ENCODE measurements at places on chromosomes 4 and X.
A peak's percentile ranks its signal among the peaks of the same experiment; 100 is the strongest.

DNA sequence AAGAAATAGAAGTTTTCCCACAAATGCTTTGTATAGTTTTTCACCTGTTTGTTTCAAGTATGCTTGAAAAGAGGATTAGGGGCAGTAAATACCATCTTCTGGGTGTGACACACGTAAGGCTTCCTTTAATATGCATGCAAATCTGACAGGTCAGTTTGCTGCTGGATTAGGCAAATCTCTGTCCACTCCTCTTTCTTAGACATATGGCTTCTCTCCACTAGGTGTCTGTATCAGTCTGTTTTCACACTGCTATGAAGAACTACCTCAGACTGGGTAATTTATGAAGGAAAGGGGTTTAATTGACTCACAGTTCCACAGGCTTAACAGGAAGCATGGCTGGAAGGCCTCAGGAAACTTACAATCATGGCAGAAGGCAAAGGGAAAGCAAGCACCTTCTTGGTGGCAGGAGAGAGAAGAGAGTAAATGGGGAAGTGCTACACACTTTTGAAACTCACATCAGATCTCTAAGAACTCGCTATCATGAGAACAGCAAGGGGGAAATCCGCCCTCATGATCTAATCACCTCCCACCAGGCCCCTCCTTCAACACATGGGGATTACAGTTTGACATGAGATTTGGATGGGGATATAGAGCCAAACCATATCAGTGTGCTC, 66.9 kb downstream of the TAB3 start:
- peaks cover 11% of the 10 kb centered on the region for H3K4me1 ChIP-seq
- H3K36me3 ChIP-seq = no peaks in the 10 kb centered on the region
- H3K4me3 ChIP-seq = peak overlapping the region; percentile 61
- DNase-seq = peak; percentile 34

DNA sequence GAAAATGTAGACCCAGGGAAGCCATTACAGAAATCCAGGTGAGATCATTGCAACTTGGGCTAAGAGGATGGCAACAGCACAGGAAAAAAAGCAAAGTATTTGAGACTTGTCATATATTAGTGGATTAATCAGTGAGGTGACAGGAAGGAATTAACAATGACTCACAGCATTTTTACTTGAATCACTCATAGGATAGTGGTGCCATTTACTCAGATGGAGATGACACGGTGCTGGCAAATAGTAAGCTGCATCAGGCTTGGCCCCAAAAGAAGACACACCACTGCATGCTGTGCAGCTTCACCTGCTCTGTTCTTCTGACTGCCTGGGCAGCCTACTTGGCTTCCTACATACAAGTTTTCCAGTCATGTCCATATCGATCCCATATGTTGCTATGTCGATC, 144.8 kb downstream of the FRYL start:
- H3K4me3 ChIP-seq = no peak overlapping the region
- H3K36me3 ChIP-seq = no peaks in the 10 kb centered on the region
- DNase-seq = no peak
- H3K4me1 ChIP-seq = peaks cover 20% of the 10 kb centered on the region

GRCh38 chr4:17316566-17316965, 195.3 kb downstream of the QDPR start:
- no peak for DNase-seq
- peaks cover 5% of the 10 kb centered on the region for H3K36me3 ChIP-seq
- no peaks in the 10 kb centered on the region for H3K4me1 ChIP-seq
- H3K4me3 ChIP-seq = no peak overlapping the region
- H3K27me3 ChIP-seq = peaks cover 9% of the 10 kb centered on the region

GRCh38 chrX:146973283-146973682, 158.7 kb upstream of the CXorf51A start:
- H3K27ac ChIP-seq = no peak overlapping the region
- no peaks in the 10 kb centered on the region for H3K27me3 ChIP-seq
- DNase-seq = no peak
- H3K36me3 ChIP-seq = no peaks in the 10 kb centered on the region
- no peak overlapping the region for H3K4me3 ChIP-seq

GRCh38 chr4:87835197-87835596, 2.4 kb downstream of the MEPE start:
- H3K4me3 ChIP-seq = no peak overlapping the region
- H3K27ac ChIP-seq = no peak overlapping the region
- no peak for DNase-seq
- H3K4me1 ChIP-seq = no peaks in the 10 kb centered on the region
- no peaks in the 10 kb centered on the region for H3K27me3 ChIP-seq
- no peaks in the 10 kb centered on the region for H3K36me3 ChIP-seq

DNA sequence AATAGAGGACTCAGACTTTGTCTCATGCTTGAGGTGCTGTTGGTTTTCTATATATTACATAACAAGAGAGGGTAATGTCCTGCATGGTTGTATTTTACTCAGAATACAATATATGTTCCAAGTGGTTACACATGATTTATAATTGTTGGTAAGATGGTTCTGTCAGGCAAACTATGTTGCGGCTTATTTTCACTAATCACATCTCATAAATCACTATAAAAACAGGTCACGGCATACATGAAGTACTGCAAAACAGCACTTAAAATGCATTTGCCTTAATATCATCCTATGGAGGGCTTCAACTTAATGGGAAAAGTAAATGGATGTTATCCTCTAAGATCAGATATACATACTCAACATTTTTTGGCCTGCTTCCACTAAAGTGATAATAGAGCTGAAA, 246.0 kb upstream of the ARSJ start:
- no peak for DNase-seq
- H3K27me3 ChIP-seq = no peaks in the 10 kb centered on the region
- no peaks in the 10 kb centered on the region for H3K4me1 ChIP-seq
- H3K27ac ChIP-seq = no peak overlapping the region
- no peak overlapping the region for H3K4me3 ChIP-seq

GRCh38 chr4:184647266-184648053, 1.8 kb downstream of the CASP3 start:
- H3K36me3 ChIP-seq = no peaks in the 10 kb centered on the region
- H3K27ac ChIP-seq = peak overlapping the region; percentile 96
- H3K27me3 ChIP-seq = no peaks in the 10 kb centered on the region
- no peak for DNase-seq
- peaks cover 36% of the 10 kb centered on the region for H3K4me1 ChIP-seq

GRCh38 chrX:43655151-43656004, 721 bp upstream of the MAOA start:
- no peak overlapping the region for H3K27ac ChIP-seq
- H3K4me1 ChIP-seq = peaks cover 9% of the 10 kb centered on the region
- DNase-seq = peak; percentile 17
- H3K36me3 ChIP-seq = no peaks in the 10 kb centered on the region
- H3K27me3 ChIP-seq = peaks cover 9% of the 10 kb centered on the region
- peak overlapping the region; percentile 91 for H3K4me3 ChIP-seq

DNA sequence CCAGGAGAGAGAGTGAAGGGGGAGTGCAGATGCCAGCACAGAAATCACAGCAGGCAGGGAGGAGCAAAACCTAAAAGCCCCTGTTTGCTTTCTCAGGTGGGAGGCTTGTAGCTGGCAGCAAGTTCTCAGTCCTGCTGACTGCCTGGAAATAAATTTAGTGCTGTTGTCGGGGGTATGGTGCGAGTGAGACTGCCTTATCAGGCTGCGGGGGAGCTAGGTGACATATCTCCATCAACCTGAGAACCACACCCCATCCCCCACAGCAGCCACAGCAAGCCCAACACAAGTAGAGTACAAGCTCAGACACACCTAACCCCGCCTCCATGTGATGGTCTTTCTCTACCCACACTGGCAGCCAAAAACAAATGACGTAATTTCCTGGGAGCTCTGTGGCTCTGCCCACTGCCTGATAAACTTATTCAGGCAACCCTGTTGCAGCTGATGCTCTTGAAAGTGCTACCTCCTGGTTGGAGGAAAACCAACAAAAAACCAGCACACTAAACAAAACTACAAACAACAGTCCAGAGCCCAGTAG, 953.4 kb upstream of the NDST4 start:
- H3K27me3 ChIP-seq = no peaks in the 10 kb centered on the region
- H3K4me3 ChIP-seq = no peak overlapping the region
- no peak for DNase-seq
- H3K36me3 ChIP-seq = no peaks in the 10 kb centered on the region
- H3K4me1 ChIP-seq = no peaks in the 10 kb centered on the region

- H3K4me3 ChIP-seq = no peak overlapping the region
- peaks cover 5% of the 10 kb centered on the region for H3K27me3 ChIP-seq
- H3K36me3 ChIP-seq = no peaks in the 10 kb centered on the region
- no peak for DNase-seq
- no peak overlapping the region for H3K27ac ChIP-seq
- H3K4me1 ChIP-seq = no peaks in the 10 kb centered on the region
These were observed 14.3 kb upstream of the GABRB1 start for GRCh38 chr4:47017081-47017480.

GRCh38 chr4:176839656-176840055, 46.9 kb upstream of the VEGFC start:
- H3K36me3 ChIP-seq = no peaks in the 10 kb centered on the region
- no peaks in the 10 kb centered on the region for H3K27me3 ChIP-seq
- peaks cover 10% of the 10 kb centered on the region for H3K4me1 ChIP-seq
- no peak overlapping the region for H3K4me3 ChIP-seq

GRCh38 chr4:123248085-123248659, 148.4 kb upstream of the SPRY1 start:
- H3K36me3 ChIP-seq = no peaks in the 10 kb centered on the region
- no peak for DNase-seq
- H3K4me3 ChIP-seq = no peak overlapping the region
- no peak overlapping the region for H3K27ac ChIP-seq

GRCh38 chr4:57136281-57136680, 26.1 kb upstream of the IGFBP7 start:
- no peaks in the 10 kb centered on the region for H3K27me3 ChIP-seq
- H3K36me3 ChIP-seq = no peaks in the 10 kb centered on the region
- H3K4me3 ChIP-seq = no peak overlapping the region
- no peak overlapping the region for H3K27ac ChIP-seq
- H3K4me1 ChIP-seq = no peaks in the 10 kb centered on the region

GRCh38 chrX:53005327-53005726, 43.3 kb upstream of the GPR173 start:
- peaks cover 8% of the 10 kb centered on the region for H3K36me3 ChIP-seq
- H3K4me3 ChIP-seq = no peak overlapping the region

DNA sequence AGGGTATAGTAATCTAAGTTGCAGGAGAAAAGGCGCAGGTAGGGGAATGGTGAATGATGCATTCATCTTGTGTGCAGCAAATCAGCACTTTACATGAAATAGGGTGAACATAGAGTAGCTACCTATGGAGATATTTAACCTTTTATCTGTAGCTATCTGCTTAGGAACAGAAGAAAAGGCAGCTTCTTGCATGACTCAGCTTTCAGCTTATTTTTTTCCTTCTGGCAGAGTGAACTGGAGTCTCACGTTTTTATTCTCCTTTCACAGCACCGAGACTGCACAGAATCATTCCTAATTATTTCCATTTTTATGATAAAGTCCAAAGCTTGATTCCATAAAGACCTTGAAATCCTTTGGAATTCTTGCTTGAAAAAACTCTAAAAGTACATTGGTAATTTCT, 4.8 kb upstream of the SCOC start:
- H3K27me3 ChIP-seq = no peaks in the 10 kb centered on the region
- no peak overlapping the region for H3K4me3 ChIP-seq
- no peaks in the 10 kb centered on the region for H3K36me3 ChIP-seq
- DNase-seq = no peak
- no peak overlapping the region for H3K27ac ChIP-seq

DNA sequence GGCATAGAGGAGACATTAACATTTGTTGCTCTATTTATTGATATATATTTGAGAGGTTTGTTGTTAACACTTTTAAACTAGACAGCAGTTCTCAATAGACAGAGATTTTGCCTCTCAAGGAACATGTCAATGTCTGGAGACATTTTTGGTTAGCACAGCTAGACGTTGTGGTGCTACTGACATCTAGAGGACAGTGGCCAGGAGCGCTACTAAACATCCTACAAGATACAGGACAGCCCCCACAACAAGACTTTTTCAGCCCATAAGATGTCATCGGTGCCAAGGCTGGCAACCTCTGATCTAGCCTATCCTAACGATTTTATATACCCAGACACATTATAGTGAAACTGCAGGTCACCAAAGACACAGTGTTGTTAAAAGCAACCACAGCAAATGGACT, 18.4 kb upstream of the CTSO start:
- H3K27me3 ChIP-seq = peaks cover 12% of the 10 kb centered on the region
- H3K27ac ChIP-seq = no peak overlapping the region
- DNase-seq = no peak
- H3K36me3 ChIP-seq = no peaks in the 10 kb centered on the region

DNA sequence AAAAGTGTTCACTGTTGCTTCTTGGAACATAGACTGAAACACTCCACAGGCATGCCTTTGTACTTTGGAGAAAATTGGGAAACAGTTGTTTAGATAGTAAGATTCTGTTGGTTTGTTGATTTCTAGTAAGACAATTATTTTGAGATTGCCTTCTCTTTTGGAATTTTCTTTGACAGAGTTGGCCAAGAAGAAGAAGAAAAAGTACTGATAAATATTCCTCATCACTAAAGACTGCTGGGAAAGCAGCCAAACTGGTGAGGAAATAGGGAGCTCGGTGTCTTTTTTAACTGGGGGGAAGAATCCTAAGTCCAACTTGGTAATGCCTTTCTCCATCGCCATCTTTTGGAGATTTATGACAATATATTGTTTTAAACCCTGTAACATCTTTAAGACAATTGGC, 370.7 kb downstream of the GPAT3 start:
- no peak overlapping the region for H3K27ac ChIP-seq
- DNase-seq = no peak
- H3K4me1 ChIP-seq = no peaks in the 10 kb centered on the region
- H3K36me3 ChIP-seq = no peaks in the 10 kb centered on the region

DNA sequence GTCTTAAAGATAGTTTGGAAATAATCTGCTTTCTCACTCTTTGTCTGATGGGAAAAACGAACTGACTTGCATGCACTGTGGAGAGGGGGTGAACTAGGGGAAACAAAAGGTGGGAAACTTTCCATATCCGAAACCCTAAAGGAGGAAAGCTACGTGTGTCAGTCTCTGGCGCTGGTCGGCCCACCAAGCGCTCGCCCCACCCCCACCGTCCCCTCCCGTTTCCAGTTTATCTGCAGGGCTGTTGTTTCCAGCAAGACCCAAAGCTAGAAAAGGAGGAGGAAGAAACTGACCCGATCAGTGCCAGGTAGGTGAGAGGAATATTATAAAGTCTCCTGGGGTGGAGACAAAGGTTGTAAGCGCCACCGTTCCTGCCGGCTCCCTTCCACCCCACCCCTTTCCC, 552 bp downstream of the TCEAL9 start:
- no peaks in the 10 kb centered on the region for H3K36me3 ChIP-seq
- H3K4me1 ChIP-seq = peaks cover 16% of the 10 kb centered on the region
- H3K27me3 ChIP-seq = peaks cover 14% of the 10 kb centered on the region
- no peak for DNase-seq
- H3K4me3 ChIP-seq = peak overlapping the region; percentile 90

DNA sequence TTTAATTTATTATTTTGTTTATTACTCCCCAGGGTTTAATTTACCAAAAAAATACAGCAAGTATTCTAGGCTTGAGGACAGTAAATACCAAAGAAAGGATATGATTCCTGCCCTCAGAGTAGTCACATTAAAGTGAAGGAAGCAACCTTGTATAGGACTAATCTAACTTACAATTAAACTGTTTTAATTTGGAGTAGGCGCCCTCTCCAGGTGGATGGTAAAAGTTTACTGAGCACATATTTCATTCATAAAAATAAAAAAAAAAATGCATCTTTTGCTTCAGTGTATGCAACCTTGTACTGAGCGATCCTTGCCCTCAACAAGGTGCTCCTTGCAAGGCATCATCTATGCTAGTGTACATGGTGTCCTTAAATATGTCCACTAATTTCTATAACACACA, 72.0 kb upstream of the MAGEB16 start:
- H3K27ac ChIP-seq = no peak overlapping the region
- H3K27me3 ChIP-seq = no peaks in the 10 kb centered on the region
- H3K4me1 ChIP-seq = no peaks in the 10 kb centered on the region
- H3K36me3 ChIP-seq = no peaks in the 10 kb centered on the region

Data from naive B cell (primary cell).